ENCODE measurements at places on chromosomes 7 and 10.

DNA sequence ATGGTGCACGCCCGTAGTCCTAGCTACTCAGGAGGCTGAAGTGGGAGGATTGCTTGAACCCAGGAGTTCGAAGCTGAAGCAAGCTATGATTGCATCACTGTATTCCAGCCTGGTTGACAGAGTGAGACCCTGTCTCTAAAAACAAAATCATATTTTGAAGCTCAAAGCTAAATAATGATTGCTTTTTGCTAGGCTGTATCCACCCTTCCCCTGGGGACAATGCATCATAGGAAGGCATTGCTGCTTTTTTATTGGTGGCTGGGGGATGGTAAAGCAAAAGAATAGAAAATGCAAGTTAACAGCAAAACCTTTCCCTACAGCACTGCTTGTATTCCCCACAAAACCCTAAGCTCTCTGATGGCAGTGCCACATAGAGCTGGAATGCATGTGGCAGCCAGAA, 107.5 kb upstream of the WAC start:
- no peak for DNase-seq

DNA sequence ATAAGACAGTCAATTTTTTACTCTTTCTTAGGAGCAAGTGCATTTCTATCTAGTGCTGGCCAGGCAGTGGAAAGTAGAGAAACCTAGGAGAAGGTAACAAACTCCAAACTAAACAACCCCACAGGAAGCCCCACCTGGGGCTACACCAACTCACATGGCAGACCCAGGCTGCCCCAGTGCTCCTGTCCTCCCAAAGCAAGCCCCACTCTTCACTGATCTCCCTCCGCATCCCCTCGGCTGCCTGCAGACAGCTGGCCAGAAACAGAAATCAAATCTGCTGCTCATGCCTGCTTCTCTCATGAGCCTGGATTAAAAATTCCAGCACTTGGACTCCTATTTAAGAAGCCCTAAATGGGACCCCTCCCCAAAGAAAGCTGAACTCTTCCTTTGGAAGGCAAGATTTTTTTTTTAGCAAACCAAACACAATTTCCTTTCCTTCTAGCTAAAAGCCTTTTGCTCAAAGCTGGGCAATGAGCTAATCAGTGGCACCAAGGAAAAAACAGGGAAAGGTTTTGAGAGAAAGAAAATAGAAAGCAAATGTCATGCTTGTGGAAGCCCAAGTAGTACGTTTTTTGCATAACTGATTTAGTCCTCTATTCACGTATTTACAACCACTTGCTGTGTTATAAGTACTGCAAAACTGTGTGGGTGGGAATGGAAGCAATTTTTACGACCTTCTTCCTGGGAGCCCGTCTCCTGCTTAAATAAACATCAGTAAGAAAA, 10.8 kb downstream of the PDE1C start:
- no peak for DNase-seq

- DNase-seq: no peak
Observed at GRCh38 chr7:33678569-33679335, 226.6 kb upstream of the BMPER start.

- no peak for DNase-seq
Observed at GRCh38 chr10:84783386-84783785, 455.0 kb downstream of the CCSER2 start.

GRCh38 chr7:45645141-45645969, 71.2 kb downstream of the ADCY1 start:
- no peak for DNase-seq

GRCh38 chr10:9305018-9305655, 1250.6 kb downstream of the GATA3 start:
- DNase-seq: no peak

- no peak for DNase-seq
Observed at GRCh38 chr10:96560966-96561887, 25.6 kb downstream of the TM9SF3 start.

GRCh38 chr7:38105874-38106483, 72.1 kb upstream of the STARD3NL start:
- peak; percentile 51 for DNase-seq

DNA sequence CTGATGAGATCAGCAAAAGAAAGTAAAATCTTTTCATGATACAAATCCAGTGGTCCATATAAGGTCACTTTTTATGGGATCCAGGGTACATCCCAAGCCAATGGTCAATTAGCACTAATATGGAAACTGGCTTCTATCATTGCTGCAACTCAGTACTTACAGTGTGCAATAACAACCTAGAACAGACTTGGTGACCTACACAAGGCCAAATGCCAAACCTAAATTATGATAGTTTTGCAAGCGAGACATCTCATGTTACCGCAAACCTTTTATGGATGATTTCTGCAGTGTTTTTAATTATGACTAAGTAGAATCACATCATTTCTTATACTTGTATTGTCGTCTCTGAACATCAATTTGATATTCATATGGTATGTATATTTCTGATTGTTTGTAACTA, 583.5 kb upstream of the SEMA3D start:
- no peak for DNase-seq

DNA sequence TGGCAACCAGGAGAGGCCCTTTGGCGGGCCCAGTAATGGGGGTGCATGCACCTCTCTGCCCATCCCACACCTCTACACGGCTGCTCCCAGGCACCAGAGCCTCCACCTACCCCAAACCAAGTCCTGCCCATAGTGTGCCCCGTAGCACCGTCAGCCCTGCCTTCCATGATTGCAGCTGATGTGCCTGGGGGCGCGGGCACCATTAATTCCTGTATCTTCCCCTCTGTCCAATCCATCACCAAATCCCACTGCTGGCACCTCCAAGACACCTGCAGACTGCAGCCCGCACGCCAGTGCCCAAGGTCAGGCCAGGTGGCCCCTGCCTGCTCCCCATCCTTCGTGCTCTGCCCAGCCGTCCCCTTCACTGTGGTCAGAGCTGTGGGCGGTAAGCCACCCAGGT, 533.0 kb downstream of the PTPRN2 start:
- no peak for DNase-seq

GRCh38 chr10:29960261-29960660, 99.1 kb downstream of the JCAD start:
- no peak for DNase-seq

DNA sequence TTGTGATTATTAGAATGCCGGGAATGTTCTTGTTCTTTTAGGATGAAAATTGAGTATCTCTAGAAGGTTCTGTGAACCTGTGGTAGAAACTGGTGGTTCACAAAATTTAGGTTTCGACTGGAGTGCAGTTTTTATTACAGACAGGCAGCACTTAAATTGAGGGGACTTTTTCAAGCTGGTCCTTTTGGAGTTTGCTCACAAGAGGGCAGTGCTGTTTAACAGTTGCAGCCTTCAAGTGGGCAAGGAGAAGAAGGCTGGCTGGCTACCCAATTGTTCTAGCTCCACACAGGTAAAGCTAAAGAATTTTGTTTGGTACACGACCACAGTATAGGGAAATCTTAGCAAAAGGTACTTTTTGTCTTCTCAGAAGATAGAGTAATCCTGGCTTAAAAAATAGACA, 233.6 kb downstream of the SNX13 start:
- no peak for DNase-seq

DNA sequence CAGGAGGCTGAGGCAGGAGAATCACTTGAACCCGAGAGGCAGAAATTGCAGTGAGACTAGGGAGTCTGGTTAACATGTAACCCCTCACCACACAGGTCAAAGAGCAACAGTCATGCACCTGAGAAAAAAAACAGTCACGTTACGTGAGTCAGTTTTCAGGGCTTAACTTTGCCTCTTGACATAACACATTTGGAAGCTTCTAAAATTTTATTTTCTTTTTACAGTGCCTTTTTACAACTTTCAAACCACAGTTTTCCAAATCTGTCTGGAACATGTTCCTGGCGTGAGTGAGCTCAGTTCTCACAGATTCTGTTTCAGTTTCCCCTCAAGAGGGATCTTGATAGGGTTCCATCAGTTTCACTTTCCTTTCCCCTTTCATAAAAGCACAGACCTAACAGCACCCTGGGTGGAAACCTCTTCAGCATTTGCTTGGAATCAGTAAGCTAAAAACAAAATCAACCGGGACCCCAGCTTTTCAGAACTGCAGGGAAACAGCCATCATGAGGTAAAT, 4.4 kb downstream of the IFIT3 start:
- peak; percentile 69 for DNase-seq

DNA sequence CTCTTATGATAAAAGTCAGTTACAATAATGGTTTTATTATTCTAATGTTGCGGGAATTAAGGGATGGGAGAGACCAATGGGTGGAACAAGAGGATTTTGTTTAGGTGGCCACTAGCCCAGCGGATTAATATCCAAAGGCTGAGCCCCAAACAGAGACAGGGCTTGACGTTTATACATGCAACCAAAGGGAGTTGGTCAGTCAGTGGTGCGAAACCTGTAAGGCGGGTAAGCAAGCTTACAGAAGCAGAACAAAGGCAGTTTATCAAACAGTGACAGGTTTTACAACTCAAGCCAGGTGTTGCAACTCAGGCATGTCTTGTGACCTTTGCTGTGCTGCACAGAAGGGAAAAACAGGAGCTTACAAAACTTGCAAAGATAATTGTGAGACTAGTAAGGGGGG, 622.9 kb upstream of the MBL2 start:
- no peak for DNase-seq

DNA sequence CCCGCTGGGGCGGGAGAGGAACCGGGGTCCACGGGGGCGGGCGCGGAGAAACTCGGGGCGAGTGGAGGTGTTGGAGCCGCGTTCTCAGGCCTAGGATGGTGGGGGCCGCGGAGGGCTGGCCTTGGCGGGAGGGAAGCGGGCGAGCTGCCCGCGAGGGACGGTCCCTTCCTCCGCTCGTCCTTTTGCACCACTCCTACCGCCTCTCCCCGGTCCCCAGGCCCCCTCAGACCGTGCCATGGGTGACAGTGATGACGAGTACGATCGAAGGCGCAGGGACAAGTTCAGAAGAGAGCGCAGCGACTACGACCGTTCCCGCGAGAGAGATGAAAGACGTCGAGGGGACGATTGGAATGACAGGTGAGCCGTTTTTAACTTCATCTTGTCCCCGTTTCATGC, 451 bp downstream of the SRRT start:
- DNase-seq: no peak

- no peak for DNase-seq
Observed at GRCh38 chr10:35637462-35637861, 4.6 kb downstream of the FZD8 start.

DNA sequence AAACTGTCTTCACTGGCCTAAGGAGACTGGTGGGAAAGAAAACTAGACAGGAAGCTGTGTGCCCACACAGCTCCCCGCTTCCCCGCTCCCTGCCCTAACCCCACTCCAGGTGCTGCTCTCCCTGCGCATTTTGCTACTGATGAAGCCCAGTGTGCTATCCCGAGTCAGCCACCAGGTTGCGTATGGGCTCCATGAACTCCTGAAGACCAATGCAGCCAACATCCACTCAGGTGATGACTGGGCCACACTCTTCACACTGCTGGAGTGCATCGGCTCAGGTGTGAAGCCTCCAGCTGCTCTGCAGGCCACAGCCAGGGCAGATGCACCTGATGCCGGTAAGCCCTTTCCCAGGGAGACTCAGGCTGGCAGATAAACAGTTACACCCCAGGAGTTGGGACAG, 20.3 kb upstream of the NFKB2 start:
- DNase-seq: no peak

DNA sequence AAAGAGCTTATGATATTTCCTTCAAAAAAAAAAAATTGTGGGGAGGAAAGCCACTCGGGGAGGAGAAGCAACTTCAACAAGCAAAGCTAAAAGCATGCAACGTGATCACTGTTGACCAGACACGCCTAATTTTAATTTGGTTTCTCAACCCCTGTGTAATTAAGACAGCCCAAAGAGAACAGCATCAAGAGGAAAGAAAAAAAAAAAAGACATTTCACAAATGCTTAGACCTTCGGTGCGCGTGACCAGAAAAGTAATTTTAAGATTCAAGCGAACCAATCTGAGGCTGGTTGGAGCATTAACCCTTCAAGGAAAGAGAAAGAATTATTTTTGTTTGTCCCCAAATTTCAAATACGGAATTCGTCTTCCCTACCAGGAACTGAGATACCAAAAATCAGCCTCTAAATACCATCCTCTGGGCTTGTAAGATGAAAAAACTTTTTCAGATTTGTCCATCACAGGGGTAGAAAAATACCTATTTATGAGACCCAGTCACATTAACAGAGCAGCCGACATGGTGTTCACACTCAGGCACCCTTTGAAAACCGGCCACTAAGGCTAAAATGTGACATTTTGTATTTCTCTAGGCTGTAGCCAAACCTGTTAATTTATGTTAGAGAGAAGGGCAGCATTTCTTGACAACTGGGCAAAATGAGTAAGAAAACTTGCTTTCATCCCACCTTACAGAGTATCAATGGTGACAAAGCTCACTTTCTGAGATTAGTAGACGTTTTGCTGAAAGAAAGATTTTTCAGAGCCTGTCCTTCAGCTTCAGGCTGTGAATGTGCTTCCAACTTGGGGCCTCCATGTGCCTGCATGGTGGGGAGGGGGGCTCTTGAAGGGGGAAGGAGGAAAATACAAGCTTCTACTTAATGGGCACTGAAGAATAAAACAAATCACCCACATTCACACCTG, 179.9 kb upstream of the KLF14 start:
- no peak for DNase-seq

DNA sequence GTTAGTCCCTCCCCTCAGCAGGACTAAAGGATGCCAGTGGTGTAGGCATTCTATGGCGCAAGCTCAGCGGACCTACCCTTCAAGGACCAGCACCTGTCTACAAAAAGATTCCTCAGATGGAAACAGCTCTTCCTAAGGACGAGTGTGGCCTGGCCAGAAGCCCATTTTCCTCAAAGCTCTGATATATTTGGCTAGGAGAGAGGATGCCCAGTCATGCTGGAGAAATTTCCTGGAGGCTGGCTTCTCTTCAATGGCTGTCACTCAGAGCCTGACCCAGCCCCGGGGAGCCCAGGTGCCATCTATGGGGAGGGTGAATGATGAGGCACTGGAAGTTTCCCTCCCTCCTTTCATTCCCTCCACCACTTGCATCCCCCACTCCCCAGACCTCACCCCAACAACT, 111.5 kb downstream of the PLXNA4 start:
- no peak for DNase-seq

GRCh38 chr7:18889436-18889835, 228.0 kb downstream of the TWIST1 start:
- DNase-seq: no peak

GRCh38 chr7:22231806-22232205, 125.1 kb downstream of the RAPGEF5 start:
- DNase-seq: no peak

DNA sequence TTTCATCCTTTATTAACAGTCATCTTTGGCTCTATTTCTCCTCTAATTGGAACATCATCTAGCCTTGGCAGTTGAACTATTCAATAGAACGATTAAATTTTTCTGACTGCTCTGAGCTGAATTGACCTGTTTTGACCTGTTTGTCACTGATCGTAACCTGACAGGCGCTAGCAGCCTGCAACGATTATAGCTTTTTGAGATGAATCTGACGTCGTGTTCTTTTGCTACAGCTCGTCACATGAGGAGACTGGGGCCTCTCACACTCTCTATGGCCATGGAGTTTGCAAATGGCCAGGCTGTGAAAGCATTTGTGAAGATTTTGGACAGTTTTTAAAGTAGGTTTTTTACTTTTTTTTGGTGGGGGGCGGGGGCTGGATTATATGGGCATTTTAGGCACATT, 229.8 kb downstream of the FOXP2 start:
- no peak for DNase-seq

GRCh38 chr7:32905175-32905662, 13.7 kb upstream of the KBTBD2 start:
- peak; percentile 74 for DNase-seq

GRCh38 chr10:11141571-11142091, 124.0 kb downstream of the CELF2 start:
- DNase-seq: no peak

GRCh38 chr10:13865758-13866491, 279.2 kb downstream of the PRPF18 start:
- DNase-seq: no peak
